Transverse colon (tissue), 4 donors: ENCODE measurements at places on chromosomes 2 and 18. TPM values are rescaled to one million over a fixed set of nuclear protein-coding genes. Genes with fewer than 3 reads are reported as not detected.

Gene C1QL2
- not detected for total RNA-seq

DNA sequence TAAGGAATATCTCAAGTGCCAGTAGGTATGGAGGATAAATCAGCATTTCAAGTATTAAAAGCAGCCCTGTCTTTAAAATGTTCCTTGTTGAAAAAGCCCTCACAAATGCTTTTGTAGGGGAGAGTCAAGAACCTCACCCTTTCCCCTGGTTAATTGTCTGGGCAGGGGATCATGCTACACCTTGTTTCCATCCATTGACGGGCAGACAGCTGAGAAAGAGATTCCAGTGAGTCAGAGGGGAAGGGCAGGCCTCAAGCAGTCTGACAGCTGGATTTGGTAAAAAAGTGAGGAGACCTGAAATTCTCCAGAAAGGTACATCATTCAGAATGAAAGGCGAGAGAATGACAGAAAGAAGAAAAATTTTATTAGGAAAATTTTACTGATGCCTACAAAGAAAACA lies 203.2 kb upstream of the CYP26B1 start:
- no peak overlapping the region for H3K27ac ChIP-seq
- H3K36me3 ChIP-seq: no peaks in the 10 kb centered on the region
- H3K4me3 ChIP-seq: no peak overlapping the region
- no peaks in the 10 kb centered on the region for H3K4me1 ChIP-seq
- no peak for DNase-seq

GRCh38 chr2:239893236-239893515 lies 132.0 kb downstream of the NDUFA10 start:
- H3K4me3 ChIP-seq: no peak overlapping the region
- no peak overlapping the region for H3K27ac ChIP-seq
- DNase-seq: no peak
- H3K27me3 ChIP-seq: peaks cover 5% of the 10 kb centered on the region

Gene L3MBTL4
- total RNA-seq: 4.9 TPM

DNA sequence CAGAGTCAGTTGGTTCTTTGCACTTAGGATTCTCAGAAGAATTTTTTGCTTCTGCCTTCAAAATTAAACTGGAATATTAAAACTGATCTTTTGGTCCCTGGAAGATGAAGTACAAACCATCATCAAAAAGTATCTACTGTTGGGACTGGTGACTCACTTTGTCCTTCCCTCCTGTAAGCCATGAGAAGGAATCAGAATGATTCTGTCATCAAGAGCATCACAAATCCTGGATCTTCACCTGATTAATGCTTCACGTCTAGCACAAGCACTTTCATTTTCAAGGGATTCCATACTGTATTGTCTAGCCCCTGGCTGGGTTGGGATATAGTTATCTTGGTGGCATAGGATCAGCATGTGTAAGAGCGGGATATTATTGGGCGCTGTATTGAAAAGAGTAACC lies 69.3 kb upstream of the CYP1B1 start:
- no peak overlapping the region for H3K27ac ChIP-seq
- H3K27me3 ChIP-seq: no peaks in the 10 kb centered on the region
- no peaks in the 10 kb centered on the region for H3K4me1 ChIP-seq
- no peak for DNase-seq
- no peak overlapping the region for H3K4me3 ChIP-seq
- no peaks in the 10 kb centered on the region for H3K36me3 ChIP-seq

DNA sequence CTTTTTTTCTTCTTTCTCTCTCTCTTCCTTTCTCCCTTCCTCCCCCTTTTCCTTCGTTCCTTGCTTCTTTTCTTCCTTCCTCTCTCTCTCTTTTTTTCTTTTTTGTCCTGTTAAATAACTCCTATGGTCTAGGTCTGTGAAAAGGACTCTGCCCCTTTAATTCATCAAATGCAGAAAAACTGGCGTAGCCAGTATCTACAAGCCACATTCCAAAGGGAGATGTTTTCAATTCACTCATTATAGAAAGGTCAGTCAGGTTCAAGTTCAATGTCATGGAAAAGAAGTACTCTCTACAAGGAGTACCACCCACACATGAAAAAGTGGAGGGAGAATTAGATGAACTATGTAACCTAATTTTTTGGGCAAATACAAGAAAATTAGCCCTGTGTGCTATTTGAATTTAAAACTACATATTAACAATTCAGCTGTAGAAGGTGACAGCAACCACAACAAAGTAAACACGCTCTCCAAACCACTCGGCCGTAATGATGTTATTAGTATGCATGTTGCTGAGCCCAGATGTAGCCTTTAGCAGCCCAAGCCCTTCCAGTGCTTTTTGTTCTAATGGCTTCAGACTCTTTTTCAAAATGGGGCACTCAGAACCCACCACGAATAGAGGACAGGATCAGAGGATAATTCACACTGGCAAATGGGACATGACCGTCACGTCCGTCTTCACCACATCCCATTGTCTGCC lies 735.4 kb upstream of the FANCL start:
- H3K4me3 ChIP-seq: no peak overlapping the region
- no peak for DNase-seq
- no peaks in the 10 kb centered on the region for H3K27me3 ChIP-seq
- no peaks in the 10 kb centered on the region for H3K36me3 ChIP-seq
- H3K27ac ChIP-seq: no peak overlapping the region

GRCh38 chr2:3705782-3706181 lies 2.4 kb downstream of the DCDC2C start:
- no peak for DNase-seq
- H3K4me3 ChIP-seq: no peak overlapping the region
- H3K27me3 ChIP-seq: peaks cover 21% of the 10 kb centered on the region
- H3K36me3 ChIP-seq: no peaks in the 10 kb centered on the region

DNA sequence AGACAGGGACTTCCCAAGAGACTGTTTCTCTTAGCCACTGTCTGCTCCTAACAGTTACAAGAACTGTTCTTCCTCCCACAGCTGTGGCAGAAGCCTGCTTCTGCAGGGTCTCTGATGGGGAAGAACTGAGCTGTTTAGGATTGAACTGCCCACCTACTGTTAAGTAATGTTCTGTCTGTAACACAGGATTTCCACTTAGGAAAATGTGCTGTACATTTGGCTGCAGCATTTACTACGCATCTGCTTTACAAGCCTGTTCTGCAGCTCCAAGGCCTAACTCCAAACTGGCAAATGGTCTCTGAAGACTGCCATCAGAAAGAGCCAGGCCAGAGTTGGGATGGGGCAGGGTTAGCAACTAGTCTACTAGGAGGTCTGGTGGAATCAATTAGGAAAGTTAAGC lies 87.8 kb upstream of the UPP2 start:
- no peaks in the 10 kb centered on the region for H3K4me1 ChIP-seq
- DNase-seq: no peak
- no peaks in the 10 kb centered on the region for H3K36me3 ChIP-seq
- H3K27ac ChIP-seq: no peak overlapping the region

Gene ITPRIPL1
- not detected for total RNA-seq

- H3K36me3 ChIP-seq: no peaks in the 10 kb centered on the region
Measured at GRCh38 chr2:17251171-17251570, 267.1 kb downstream of the RAD51AP2 start.

Gene KCNIP3
- total RNA-seq: 2.2 TPM

- H3K4me3 ChIP-seq: no peak overlapping the region
- peaks cover 2% of the 10 kb centered on the region for H3K36me3 ChIP-seq
- no peak overlapping the region for H3K27ac ChIP-seq
Measured at GRCh38 chr2:205212357-205212756, 469.9 kb upstream of the NRP2 start.

DNA sequence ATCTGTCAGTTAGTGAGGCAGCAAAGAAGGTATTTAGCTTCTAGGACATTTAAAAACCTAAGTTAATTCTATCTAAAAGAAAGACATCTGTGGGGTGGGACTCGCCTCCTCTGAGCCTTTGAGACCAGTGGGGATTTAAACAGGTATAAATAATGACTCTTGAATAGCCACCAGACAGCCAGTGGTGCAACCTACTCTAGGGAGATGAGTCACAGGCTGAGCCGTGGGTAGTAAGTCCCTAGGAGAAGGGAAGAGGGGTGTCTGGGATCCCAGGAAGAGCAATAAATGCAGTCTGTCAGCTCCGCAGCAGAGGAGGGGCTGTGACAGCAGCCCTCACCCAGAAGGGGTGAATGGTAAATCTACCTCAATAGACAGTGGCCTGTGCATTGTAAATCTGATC lies 43.1 kb upstream of the GALNT3 start:
- no peaks in the 10 kb centered on the region for H3K4me1 ChIP-seq
- H3K27me3 ChIP-seq: no peaks in the 10 kb centered on the region
- no peak overlapping the region for H3K4me3 ChIP-seq
- H3K27ac ChIP-seq: no peak overlapping the region
- no peaks in the 10 kb centered on the region for H3K36me3 ChIP-seq
- no peak for DNase-seq

Gene COL3A1
- total RNA-seq: 103 TPM

Gene ZSCAN30
- total RNA-seq: 9.2 TPM

DNA sequence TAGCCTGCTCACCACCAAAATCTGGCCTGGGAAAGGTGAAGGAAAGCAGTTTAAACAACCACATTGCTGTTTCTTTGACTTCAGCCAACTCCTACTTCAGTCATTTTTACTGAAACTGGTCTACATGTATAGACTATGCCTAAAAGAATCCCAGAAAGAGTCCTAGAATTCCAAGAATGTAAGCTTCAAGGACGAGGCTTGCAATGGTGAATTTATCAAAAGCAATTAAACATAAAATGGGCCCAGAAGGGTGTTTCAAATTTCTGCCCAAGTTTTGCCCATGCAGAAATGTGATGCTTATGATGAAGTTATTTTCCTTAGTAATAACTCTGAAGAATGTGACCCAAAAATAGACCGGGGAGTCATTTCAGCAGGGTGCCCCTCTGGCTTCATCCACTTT lies 16.6 kb downstream of the EN1 start:
- no peaks in the 10 kb centered on the region for H3K36me3 ChIP-seq
- no peak overlapping the region for H3K4me3 ChIP-seq
- peaks cover 9% of the 10 kb centered on the region for H3K4me1 ChIP-seq
- H3K27me3 ChIP-seq: peaks cover 100% of the 10 kb centered on the region

Gene SLC4A5
- total RNA-seq: 1.6 TPM

Gene LMAN2L
- total RNA-seq: 27.3 TPM

Gene ALPI
- 35.8 TPM for total RNA-seq
